T1000 (cell line): ENCODE measurements at places on chromosomes 3 and 15.

- DNase-seq = no peak
Observed at GRCh38 chr3:36762918-36763849, 1.2 kb downstream of the DCLK3 start.

GRCh38 chr3:118165413-118165812 is 869.2 kb downstream of the IGSF11 start:
- DNase-seq = no peak

- DNase-seq = no peak
Observed at GRCh38 chr3:171163101-171164066, 136.9 kb upstream of the SLC2A2 start.

DNA sequence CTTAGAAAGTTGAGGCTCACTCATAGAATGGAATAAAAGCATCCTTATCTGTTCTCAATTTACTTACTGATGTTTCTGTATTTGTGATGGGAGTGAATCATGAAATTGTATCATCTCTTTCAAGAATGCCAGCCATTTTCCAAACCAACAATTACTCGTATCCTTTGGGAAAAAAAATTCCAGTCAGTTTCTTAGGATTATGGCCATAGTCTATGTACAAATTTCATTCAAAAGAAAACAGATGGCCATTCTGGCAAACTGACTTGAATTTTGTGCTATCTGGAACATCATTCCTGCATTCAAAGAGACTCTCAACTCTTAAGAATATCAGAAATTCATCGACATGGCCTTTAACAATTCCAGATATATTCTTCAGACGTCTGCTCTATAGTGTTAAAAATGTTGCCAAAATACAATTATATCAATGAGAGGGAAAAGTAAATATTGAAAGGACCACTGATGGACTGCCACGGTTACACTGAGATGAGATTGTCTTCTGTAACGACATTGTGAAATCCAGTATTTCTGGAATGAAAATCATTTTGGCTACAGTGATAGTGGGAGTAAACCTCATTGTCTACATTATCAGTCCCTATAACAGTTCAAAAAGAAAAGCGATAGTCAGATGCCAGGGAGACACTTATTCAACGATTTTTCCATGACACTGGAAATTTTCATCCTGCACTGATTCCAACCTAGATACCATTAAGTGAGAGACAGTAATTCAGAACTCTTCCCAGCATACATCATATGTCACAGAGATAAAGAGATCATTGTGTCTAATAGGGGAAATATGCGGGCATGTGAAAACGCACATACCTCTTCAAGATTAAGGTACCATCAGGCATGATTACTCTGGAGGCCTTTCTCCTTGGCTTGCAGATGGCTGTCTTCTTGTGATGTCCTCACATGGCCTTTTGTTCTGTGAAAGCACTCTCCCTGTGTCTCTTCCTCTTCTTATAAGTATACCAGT is 953.8 kb upstream of the ALCAM start:
- no peak for DNase-seq

DNA sequence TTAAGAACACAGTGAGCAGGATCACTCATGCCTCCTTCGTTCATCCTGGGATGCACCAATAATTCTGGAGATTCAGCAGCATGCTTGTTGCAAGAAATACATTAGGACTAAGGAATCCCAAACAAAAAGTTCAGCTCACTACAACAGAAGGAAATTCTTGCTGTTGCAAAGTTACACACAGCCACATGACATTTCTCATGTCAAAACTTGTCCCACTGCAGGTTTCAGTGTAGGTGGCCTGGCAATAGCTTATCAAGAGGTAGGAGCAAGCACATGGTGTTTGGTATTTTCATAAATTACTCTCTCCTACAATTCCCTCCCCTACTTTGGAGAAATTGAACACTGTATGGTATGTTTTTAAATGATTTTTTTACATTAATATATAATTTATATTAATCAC is 399.6 kb upstream of the EPHA3 start:
- DNase-seq = no peak

- DNase-seq = no peak
Observed at GRCh38 chr3:25169151-25169550, 258.9 kb upstream of the RARB start.

DNA sequence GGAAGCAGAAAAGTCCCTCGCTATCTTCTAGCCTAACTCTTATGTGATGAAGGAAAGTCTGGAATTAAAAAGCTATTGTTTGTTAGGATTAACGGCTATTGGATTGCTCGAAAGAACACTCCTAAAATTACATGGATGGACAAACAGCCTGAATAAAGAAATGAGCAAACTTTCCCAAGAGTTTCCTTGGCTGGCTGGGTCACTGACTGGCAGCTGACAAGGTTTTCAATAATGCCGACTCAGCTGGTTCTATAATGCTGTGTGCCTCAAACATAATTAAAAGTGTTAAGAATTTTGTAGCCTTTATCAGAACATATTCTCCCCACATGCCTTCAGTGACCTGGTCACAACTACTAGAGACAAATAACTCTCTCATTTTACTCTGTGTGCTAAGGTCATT is 142.9 kb upstream of the ADAMTS9 start:
- no peak for DNase-seq

DNA sequence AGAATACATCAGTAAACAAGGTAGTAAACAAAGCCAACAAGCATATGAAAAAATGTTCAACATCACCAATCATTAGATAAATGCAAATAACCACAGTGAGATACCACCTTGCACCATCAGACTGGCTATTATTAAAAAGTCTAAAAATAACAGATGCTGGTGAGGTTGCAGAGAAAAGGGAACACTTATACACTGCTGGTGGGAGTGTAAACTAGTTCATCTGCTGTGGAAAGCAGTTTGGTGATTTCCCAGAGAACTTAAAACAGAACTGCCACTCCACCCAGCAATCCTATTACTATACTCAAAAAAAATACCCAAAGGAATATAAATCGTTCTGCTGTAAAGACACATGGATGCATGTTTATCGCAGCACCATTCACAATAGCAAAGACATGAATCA is 30.3 kb upstream of the ZBTB38 start:
- DNase-seq = no peak

- DNase-seq = no peak
Observed at GRCh38 chr3:160130071-160130470, 95.2 kb upstream of the C3orf80 start.

- DNase-seq = no peak
Observed at GRCh38 chr3:82461049-82461889, 699.8 kb upstream of the GBE1 start.

DNA sequence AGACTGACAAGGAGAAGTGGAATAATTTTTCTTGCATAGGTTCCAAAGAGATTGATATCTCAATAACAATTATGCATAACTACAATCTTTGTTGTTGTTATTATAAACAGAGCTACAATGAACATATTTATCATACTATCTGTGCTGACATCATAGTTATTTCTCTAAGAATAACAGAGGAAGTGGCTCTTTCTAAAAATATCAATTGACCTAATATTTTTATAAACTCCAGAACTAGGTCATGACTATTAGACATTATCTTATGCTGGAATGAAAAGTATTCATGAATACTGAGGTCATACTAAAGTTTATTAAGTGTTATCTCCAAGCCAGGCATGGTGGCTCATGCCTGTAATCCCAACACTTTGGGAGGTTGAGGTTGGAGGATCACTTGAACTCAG is 114.1 kb downstream of the DCLK3 start:
- DNase-seq = no peak

DNA sequence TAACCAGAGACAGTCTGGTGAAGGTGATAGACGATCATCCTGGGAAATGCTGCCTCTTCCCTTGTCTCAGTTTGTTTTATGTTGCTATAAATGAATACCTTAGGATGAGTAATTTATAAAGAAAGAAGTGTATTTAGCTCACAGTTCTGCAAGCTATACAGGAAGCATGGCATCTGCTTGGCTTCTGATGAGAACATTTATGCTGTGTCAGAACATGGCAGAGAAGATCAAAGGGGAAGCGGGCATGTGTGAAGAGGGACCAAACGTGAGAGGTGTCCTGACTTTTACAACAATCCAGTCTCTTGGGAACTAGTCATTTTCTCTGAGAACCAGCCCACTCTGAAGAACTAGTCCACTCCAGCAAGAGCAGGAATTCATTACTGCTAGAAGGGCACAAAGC is 9.6 kb downstream of the CMC1 start:
- DNase-seq = no peak

DNA sequence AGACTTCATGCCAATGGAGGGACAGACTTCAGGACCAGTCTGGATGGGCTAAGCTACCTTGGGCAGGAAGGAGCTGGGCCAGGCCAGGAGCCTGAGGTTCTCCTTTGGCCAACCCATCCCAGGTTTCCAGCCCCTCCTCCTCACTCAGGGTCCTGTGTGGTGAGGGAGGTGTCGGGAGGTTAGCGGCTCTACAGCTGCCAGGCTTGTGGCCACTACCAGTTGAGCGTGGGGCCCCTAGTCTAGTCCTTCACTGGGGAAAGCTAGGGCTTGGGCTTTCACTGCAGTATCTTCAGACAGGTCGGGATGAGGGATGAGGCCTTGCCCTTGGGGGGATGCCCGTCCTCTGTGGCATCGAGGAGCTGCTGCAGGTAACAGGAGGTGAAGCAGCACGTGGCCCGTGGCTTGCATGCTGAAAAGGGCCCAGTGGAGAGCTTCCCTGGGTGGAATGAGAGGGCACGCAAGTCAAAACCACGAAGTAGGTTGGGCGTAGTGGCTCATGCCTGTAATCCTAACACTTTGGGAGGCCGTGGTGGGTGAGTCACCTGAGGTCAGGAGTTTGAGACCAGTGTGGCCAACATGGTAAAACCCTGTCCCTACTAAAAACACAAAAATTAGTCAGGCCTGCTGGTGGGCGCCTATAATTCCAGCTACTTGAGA is 8.5 kb upstream of the FANCD2 start:
- peak; percentile 76 for DNase-seq

DNA sequence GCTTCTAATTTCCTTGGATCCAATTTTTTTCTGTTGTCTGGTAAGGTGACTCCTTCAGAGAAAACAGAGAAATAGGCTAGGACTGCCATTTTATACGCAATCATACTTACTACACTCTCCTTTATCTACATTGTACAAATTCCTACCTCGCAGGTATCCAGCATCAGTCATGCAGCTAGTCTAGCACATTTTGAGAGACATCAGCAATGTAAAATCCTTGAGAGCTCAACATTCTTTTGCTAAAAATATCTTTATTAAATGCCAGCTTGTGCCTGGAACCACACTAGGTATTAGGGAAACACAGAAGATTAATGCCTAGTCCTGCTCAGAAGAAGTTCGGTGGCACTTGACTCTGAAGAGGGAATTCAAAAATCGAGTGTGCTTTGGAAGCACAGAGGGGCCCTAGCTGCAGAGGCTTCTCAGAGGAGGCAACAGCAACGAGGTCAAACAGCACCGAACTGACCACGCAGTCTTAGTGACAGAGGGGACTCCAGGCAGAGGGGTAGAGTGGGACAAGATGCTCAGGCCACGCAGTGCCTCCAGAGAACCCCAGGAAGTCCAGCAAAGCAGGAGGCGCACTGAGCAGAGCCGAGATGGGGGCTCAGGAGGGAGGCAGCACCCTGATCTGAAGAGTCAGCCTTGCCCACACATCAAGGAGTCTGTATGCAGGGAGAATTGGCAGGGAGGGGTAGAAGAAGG is 3.5 kb downstream of the FAM174B start:
- DNase-seq = no peak

GRCh38 chr3:118587847-118588246 is 446.8 kb downstream of the IGSF11 start:
- no peak for DNase-seq

DNA sequence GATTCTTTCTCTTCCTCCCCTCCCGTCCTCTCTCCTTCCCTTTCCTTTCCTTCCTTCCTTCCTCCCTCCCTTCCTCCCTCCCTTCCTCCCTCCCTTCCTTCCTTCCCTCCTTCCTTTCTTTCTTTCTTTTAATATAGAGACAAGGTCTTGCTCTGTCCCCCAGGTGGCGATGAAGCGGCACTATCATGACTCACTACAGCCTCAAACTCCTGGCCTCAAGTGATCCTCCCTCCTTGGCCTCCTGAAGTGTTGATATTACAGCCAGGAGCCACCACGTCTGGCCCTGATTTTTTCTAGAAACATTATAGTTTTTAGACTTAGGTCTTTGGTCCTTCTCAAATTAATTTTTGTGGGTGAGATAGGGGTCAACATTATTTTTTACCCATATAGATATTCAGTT is 15.5 kb downstream of the GRM2 start:
- DNase-seq = no peak

GRCh38 chr3:182268711-182269110 is 524.6 kb upstream of the ATP11B start:
- DNase-seq = no peak

GRCh38 chr3:114328345-114328744 is 34.5 kb downstream of the TIGIT start:
- no peak for DNase-seq

DNA sequence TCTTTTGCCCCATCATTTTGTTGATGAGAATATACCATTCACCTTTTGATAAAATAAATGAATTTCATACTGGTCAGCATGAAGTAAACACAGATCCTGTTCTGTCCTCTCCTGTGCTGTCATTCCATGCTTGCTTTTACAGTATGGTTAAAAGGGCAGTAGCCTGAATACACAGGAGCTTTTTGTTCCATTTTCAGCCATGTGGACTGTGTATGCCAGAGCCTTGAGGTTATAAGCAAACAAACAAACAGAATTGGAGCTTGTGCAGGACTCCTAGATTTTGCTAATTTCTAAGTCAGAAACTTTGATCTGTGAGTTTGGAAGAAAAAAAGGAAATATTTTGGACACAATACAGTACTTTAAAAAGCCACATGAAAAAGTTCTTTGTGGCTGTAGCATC is 91.9 kb downstream of the LRRC28 start:
- no peak for DNase-seq

DNA sequence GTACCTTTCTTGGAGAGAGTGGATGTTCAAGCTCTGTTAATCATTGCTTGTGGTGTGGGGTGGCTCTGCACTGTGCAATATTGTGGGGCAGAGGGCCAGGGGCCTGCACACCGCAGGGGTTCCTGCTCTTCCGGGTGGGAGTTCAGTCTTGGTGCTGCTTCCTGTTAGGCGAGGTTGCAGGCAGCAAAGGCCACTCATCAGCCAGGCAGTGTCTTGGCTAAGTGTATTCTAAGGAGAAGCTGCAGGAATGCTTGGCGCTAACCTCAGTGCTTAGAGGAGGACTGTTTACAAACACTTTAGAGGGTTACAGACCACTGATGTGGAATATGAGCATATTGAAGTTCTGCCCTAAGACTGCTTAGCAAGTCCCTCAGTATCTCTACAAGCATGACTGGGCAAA is 81.7 kb downstream of the CEP63 start:
- DNase-seq = no peak

DNA sequence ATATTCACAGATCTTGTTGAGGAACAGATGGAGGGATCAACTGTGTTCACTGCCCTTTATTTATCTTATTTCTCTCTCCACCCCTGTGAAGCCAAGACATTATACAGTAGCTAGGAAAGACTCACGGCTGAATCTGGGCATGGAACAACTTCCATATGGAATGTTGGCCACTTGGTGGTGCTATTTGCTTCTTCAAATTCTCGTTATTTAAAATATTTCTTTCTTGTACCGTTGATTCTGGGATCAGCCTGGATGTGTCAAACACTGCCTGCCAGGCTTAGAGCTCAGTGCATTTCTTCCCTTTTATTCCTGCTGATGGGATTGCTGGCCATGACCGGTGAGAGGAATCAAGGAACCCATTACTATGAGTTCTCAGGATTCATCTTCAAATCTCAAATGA is 17.5 kb upstream of the GASK1A start:
- peak; percentile 2 for DNase-seq

- no peak for DNase-seq
Observed at GRCh38 chr3:71095511-71096291, 487.8 kb downstream of the FOXP1 start.
